ENCODE measurements at places on chromosomes 7 and 10. TPM values are rescaled to one million over a fixed set of nuclear protein-coding genes. Genes with fewer than 3 reads are reported as not detected.

Gene SDK1
- 4.2 TPM for polyA plus RNA-seq

Gene SCIN
- polyA plus RNA-seq = not detected

Gene ZNF107
- 7.9 TPM for polyA plus RNA-seq

Gene UNCX
- 1.6 TPM for polyA plus RNA-seq

Gene FZD1
- polyA plus RNA-seq = 2.9 TPM

Gene DUSP5
- polyA plus RNA-seq = 1.2 TPM

Gene CDC14C
- polyA plus RNA-seq = not detected

Gene ADIRF
- polyA plus RNA-seq = not detected

Gene CALML5
- not detected for polyA plus RNA-seq

Gene TEX47
- not detected for polyA plus RNA-seq

Gene NACAD
- polyA plus RNA-seq = 8.5 TPM

Gene KIF20B
- polyA plus RNA-seq = 3.9 TPM

Gene PLEKHS1
- polyA plus RNA-seq = not detected

Gene CCNY
- polyA plus RNA-seq = 36.4 TPM

Gene CPN1
- polyA plus RNA-seq = not detected

Gene PNLIPRP2
- not detected for polyA plus RNA-seq

Gene CEP41
- polyA plus RNA-seq = 47.5 TPM

Gene SPAG6
- polyA plus RNA-seq = not detected

Gene SFTPD
- 1.4 TPM for polyA plus RNA-seq

Gene CHCHD2
- polyA plus RNA-seq = 380 TPM

Gene CDNF
- 1.5 TPM for polyA plus RNA-seq

Gene PTPRZ1
- polyA plus RNA-seq = 11.8 TPM

Gene CCDC3
- polyA plus RNA-seq = 3.8 TPM

Gene NANOS1
- polyA plus RNA-seq = 29.1 TPM

Gene WNT8B
- 0.37 TPM for polyA plus RNA-seq
